ENCODE measurements at places on chromosomes 3 and 15.

- no peak for DNase-seq
Observed at GRCh38 chr3:23785097-23785645, 20.6 kb upstream of the UBE2E1 start.

DNA sequence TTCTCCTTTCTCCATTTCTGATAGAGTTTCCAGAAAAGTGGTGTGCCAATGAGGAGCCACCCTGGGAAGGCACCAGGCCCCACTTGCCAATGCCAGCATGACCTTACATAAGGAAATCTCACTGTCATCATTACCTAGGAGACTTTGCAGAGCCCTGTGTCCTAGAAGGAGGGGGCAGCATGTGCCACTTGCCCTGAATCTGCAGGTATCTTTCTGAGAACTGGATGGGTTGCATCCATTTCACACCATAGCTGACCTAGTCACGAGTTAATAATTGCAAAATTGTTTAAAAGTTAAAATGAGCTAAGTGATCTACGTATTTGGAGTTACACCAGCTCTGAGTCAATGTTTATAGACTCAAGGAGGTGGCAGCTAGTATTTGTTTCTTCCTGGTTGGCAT is 14.3 kb downstream of the CA12 start:
- no peak for DNase-seq

- DNase-seq: no peak
Observed at GRCh38 chr3:115548611-115549010, 74.7 kb upstream of the GAP43 start.

- no peak for DNase-seq
Observed at GRCh38 chr15:66114863-66115425, 138.6 kb downstream of the MEGF11 start.

GRCh38 chr3:63132461-63133250 is 145.5 kb upstream of the SYNPR start:
- no peak for DNase-seq

DNA sequence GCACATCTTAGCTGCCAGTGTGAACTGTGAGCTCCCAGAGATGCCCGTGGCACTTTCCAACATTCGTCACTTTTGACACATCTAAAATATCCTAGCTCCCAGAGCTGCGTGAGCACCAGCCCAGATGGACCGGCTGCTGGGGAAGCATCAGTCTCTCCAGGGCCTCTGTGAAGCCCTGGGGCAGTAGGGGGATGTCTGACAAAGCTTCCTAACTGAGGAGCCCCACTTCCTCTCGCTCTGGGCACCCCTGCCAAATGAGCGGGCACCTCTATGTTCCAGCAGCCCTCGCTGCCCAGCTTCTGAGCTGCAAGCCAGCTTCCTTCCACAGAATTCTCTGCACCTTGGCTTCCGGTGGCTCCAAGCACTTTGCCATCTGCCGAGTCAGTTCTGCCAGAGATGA is 91.1 kb downstream of the LIPC start:
- DNase-seq: no peak

DNA sequence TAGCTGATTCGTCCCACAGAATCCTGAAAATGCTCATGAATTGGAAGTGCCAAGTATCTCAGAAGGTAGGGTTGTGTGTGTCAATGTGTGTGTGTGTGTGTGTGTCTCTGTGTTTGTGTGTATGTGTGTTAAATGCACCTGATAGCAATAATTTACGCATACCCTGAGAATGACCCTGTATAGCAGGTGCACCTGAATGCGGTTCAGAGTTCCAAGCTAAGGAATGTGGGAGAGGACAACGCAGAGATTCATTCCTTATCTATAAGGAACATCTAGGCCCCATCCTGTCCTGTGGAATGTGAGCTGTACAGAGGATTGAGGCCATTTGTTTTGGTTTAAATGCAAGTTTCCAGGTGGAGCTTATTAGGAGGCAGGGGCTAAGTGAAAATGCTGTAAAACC is 49.1 kb upstream of the NEDD4 start:
- DNase-seq: no peak

DNA sequence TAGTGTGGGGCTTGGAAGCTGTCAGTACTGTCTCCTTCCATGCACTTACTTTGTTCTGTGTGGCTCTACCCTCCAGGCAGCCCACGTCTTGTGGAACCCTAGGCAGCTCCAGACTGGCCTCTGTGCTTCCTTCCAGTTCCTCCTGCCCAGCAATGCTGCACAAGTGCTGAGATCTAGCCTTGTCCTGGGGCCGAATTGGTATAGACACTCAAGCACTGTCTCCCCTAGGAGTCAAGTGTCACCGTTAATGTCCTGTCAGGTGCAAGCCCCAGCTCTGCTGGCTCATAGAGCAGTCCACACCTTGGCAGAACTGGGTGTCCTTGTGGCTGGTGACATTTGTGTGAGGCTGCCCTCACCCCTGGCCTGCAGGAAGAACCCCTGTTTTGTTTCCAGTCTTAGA is 130.1 kb downstream of the EEFSEC start:
- no peak for DNase-seq

DNA sequence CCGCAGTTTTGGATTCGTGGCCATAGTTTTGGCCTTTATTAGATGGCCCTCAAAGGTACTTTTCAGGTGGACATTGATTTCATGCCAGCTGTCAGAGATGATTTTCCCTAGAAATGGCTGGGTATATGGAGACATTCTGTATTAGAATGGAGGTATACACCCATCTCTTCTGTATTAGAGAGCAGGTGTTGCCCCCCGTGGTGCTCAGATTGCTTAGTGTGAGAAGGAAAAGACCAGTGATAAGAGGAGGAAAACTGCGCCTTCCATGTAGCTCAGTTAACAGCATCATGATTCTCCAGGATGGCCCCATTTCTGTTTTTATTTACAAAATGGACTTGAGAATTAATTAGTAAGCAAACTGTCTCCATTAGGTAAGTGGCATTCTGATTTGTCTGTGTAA is 145.9 kb downstream of the IGF1R start:
- no peak for DNase-seq

DNA sequence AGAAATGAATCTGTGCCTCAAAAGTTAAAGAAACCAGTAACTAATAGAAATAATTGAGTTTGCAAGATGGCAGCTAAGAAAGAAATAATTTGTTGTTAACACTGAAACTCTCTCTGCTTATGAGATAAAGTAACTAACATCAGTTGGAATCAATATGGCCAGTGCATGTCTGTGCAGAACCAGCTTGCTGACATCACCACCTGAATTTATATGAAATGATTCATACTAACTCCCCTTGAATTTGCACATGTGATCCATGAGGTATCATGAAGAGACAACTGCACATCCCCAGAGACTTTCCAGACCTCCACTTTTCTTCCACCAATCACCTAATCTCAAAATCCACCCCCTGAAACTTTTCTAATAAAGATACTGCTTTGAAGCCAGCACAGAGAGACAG is 10.3 kb upstream of the SLC25A38 start:
- no peak for DNase-seq

GRCh38 chr15:90382320-90382719 is 5.7 kb upstream of the IQGAP1 start:
- DNase-seq: no peak

GRCh38 chr3:182105875-182106274 is 394.1 kb downstream of the SOX2 start:
- no peak for DNase-seq

Data from GM20000 (cell line).